ENCODE measurements at places on chromosomes 4 and X.

- no peak for DNase-seq
Measured at GRCh38 chr4:70700712-70701111, 12.4 kb downstream of the UTP3 start.

DNA sequence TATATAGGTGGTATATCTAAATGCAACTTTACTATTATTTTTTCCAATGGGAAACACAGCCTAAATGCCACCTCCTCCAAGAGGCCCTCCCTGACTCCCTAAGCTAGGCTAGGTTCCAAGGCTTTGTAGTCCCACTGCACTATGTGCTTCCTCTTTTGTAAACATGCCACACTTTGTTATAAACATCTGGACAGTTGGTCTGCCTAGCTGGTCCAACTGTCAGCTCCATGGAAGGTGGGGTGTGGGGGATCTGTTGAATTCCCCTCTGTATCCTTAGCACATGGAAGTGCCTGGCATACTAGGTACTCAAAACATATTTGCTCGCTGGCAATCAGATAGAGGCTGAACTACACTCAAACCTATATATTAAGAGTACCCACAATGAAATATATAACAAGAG, 63.4 kb downstream of the SLC9A7 start:
- DNase-seq = no peak

- DNase-seq = no peak
Measured at GRCh38 chr4:72031868-72032608, at the start of gene NPFFR2. NPFFR2 (plus strand) TSS chr4:72032000; CDS start chr4:72128592, 96,592 bp downstream.

GRCh38 chr4:117664706-117665444, 369.4 kb upstream of the NDST3 start:
- no peak for DNase-seq

GRCh38 chrX:133468051-133468450, 52.8 kb upstream of the GPC4 start:
- DNase-seq = no peak

DNA sequence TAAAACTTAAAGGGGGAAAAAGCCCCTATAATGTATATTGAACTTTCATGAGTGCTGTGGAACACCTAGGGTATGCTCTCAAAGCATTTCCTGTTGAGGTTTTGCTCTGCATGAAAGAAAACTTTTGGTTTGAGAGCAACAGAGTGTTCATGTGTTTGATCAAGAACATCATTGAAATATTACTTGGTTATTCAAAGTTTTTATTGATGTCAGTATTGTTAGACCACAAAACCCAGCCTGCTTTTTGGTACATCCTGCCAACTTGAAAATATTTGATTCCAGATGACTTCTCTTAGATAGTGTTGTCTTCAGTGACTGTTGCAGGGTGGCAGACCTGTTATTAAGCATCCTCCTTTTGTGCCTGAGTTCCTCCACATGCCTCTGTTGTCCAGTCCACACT, 68.0 kb downstream of the N4BP2 start:
- no peak for DNase-seq

DNA sequence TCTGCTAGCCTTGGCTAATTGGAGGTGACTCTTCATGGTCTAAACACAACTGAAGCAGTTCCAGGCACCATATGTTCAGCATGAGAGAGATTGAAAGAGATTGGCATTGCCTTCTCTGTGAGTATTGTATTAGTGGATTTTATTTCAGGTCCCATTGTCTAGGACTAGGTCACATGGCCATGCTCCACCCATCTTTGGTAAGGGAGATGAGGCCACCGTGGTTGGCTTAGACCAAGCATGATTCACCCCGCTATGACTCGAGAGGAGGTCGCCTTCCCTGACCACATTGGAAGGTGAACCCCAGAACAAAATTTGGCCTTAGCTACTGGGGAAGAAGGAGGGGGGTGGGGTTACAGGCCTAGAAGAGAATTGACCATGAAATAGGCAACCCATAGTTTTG, 109.9 kb upstream of the BCOR start:
- DNase-seq = peak; percentile 28

DNA sequence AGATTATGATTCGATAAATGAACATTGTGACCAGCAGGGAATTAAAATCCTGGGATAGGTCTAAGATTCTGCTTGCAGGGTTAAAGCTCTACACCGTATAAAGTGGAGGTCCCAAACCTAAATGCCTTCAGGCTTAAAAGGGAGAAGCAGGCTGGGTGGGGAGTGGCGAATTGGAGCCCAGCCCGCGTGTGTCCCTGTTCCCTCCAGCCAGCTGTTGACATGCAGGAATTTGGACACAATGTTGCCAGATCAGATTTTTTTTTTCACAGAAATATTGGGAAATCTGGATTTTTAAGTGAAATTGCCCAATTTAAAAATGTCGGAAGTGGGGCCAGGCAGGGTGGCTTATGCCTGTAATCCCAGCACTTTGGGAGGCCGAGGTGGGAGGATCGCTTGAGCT, 60.5 kb downstream of the ELF4 start:
- no peak for DNase-seq

- DNase-seq = peak; percentile 71
Measured at GRCh38 chrX:17617806-17618205, 119.5 kb upstream of the SCML1 start.

DNA sequence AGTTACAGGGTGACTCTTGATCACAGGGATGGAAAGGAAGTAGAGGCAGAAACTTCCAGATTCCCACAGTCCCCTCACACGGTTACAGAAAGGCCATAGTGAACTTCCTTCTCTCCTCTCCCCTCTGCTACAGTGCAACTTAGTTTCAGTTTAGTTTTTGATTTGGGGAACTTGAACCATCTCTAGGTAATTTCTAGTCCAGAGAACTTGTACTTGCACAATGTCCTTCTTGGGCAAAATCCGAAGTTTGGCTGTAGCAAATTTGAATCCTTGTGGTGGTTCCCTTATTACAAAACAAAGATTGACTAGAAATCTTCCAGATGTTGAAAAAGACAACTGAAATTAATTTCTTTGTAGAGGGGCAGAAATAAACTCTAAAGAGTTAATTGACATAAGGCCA, 1.2 kb upstream of the BLTP1 start:
- DNase-seq = no peak

GRCh38 chrX:147570483-147570882, 341.2 kb upstream of the FMR1 start:
- peak; percentile 0 for DNase-seq

- peak; percentile 46 for DNase-seq
Measured at GRCh38 chr4:20487852-20488251, 212.4 kb upstream of the PACRGL start.

GRCh38 chrX:108018656-108019381, 26.0 kb upstream of the VSIG1 start:
- DNase-seq = no peak

GRCh38 chr4:96744676-96745075, 904.8 kb downstream of the PDHA2 start:
- DNase-seq = no peak

DNA sequence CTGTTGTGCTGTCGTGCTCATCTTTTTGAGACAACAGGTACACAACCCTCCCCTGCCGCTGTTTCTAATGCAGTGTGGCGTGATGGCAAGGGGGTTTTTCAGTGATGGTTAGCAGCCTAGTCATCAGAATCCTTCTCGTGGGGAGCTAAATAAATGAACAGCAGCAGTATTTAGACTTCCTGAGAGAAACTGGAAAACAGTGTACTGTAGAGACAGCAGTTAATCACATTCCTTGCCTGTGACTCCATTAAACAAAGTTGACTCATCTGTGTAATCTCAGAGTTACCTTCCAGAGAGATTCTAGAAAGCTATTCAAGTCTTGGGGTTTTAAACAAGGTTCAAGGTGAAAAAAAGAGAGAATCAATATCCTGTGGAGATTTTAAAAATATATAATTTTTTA, 1753.2 kb upstream of the PCDH7 start:
- peak; percentile 28 for DNase-seq

GRCh38 chr4:153438916-153439756, 27.0 kb upstream of the TMEM131L start:
- no peak for DNase-seq

DNA sequence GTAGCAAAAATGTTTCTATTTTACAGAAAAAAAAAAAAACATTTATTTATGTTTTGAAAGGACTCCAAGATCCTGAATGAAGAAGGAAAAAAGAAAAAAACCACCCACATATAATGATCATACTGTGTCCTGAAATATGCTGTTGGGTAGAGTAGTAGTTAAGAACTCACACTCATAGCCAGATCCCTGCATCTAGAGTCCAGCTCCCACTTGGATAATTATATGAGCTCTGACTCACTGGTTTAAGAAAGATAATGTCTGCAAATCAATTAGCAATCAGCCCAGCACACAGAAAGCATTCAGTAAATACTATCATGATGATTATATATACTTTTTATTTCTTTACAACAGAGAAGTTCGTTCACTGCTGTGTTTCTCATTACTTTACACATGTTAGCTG, 46.7 kb upstream of the MXRA5 start:
- no peak for DNase-seq

GRCh38 chrX:40164751-40165150, 67.0 kb upstream of the BCOR start:
- no peak for DNase-seq

GRCh38 chrX:133389975-133390374, 25.3 kb downstream of the GPC4 start:
- DNase-seq = no peak

DNA sequence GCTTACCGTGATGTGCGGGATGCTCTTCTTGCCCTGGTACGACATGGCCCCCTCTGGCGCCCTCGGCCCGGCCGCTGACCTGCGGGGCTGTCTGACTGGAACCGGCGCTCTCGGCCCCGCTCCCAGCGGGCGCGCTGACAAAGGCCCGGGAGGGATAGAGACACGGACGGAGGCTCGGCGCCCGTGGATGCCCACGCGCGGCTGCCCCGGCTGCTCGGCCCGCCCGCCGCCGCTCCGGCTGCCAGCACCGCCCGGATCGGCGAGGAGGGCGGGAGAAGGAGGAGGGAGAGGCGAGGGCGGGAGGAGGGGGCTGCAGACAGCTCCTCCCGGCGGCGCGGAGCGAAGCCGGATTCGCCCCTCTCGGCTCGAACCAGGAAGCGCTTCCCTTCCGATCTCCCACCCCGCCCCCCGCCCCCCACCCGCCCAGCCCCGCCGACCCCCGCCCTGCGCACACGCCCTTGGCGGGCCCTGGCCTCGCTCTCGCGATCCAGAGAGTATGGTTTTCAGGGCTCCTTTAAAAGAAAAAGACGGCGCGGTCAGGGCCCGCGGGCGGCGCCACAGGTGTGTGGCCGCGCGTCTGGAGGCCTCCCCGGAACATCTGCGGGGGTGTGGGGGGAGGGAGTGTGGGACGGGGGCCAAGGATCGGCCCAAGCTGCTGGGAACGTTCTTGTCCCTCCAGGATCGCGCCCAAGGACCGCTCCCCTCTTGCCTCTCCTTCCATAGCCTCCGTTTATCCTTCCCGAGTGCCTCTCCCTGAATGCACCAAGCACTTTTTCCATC, 4.5 kb downstream of the CRMP1 start:
- DNase-seq = peak; percentile 9

DNA sequence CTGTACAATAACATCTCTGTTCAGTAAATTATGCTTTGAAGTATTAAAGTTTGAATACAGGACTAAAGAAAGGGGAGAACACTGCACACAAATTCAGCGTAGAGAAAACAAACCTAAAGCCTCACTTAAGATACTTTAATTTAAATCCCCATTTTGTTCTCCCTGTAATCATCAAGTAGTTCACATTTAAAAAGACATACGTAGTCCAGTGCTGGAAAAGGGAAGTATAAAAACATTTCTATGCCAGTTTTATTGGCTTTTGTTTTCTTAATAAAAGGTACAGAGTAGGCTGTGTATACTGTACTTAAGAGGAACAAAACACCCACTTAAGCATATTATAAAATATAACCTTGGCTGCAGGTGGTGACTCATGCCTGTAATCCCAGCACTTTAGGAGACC, 101.6 kb downstream of the FGF16 start:
- DNase-seq = no peak

DNA sequence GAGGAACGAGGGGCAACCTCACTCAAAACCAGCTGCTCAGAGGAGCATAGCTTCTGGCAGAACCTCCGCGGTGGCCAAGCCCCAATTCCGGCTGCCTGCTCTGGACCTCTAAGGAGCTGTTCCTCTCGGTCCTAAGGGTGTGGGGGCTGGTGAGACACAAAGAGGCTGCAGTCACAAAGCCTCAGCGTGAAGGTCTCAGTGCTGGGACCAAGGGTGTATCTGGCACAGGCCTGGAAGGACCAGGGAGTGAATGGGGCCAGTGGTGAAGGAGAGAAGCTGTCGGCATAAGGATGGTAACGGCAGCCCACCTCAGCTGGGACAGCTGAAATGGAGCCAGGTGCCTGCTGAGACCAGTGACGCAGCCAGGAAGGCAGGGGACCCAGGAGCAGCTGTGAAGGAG, 5.3 kb downstream of the PDE6B start:
- no peak for DNase-seq

GRCh38 chr4:40576651-40577480, 52.8 kb downstream of the RBM47 start:
- peak; percentile 82 for DNase-seq

DNA sequence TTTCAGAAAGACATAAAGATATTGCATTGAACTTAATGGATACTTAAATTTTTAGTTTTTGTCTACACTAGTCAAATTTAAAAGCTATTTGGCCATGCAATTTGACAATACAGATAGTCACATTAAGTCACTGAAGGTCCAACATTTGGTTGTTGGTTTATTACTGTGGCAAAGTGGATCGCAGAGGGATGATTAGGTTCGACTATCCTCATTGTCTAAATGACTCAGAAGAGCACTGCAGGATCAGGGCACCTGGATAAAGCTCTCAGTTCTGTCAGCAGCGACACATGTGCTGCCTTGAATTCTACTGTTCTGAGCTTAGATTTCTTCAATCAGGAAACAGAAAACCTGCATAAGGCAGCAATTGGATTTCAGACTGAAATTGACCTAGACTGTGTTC, 130.7 kb downstream of the AMELX start:
- DNase-seq = no peak

- peak; percentile 21 for DNase-seq
Measured at GRCh38 chr4:48295116-48295515, 25.5 kb upstream of the TEC start.

GRCh38 chrX:149682031-149682430, 29.8 kb upstream of the MAGEA11 start:
- DNase-seq = no peak

- DNase-seq = no peak
Measured at GRCh38 chrX:43504394-43504793, 151.7 kb upstream of the MAOA start.

DNA sequence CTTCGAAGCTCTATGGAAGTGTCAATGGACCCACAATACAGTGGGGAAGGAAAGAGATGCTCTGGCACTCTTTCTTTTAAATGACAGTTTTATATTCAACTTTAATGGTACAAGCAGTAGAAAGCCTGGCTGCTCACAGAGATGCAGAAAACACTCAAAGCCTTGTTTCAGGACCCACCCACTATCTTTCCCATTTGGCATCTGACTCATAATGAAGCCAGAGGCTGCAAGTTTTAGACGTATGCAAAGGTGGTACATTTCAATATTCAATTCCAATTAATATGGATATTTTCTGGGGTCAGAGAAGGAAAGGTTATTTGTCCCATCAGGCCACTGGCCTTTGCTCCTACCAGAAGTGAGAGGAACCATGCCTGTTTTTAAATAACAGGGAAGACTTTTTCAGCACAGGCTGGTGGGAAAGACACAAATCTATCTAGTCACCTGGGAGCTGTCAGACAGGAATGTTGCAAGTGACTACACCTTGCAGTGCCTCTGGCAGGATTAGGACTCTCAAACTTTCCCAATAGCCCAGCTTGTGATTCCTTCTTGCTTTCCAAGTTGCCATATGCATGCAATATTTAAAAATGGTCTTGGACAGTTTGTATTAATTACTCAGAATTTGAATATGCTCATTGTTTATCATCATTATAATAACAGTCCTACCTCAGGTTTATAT, 70.0 kb upstream of the RAB40AL start:
- no peak for DNase-seq
